ENCODE measurements at places on chromosomes 11 and 22.
A peak's percentile ranks its signal among the peaks of the same experiment; 100 is the strongest.

DNA sequence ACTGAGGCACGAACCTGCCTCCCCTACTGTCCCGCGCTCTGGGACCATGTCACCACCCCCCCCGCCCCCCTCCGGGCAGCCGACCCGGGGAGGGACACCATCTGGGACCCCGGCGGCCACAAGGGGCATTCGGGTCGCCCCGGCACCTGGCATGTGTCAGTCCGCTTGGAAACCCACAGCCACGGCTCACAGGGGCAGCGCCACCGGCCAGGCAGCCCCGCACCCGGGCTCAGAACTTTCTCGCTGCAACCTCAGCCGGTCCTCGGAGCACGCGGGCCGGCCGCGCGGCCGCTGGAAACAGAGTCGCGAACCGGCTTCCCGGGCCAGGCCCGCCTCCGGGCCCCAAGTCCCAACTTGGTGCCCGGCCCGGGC is 159.9 kb upstream of the GRK3 start:
- no peak for DNase-seq

GRCh38 chr11:45580399-45580798 is 85.0 kb downstream of the CHST1 start:
- no peak for DNase-seq

- DNase-seq, result no peak
Measured at GRCh38 chr11:46373787-46374740, 7.4 kb upstream of the MDK start.

DNA sequence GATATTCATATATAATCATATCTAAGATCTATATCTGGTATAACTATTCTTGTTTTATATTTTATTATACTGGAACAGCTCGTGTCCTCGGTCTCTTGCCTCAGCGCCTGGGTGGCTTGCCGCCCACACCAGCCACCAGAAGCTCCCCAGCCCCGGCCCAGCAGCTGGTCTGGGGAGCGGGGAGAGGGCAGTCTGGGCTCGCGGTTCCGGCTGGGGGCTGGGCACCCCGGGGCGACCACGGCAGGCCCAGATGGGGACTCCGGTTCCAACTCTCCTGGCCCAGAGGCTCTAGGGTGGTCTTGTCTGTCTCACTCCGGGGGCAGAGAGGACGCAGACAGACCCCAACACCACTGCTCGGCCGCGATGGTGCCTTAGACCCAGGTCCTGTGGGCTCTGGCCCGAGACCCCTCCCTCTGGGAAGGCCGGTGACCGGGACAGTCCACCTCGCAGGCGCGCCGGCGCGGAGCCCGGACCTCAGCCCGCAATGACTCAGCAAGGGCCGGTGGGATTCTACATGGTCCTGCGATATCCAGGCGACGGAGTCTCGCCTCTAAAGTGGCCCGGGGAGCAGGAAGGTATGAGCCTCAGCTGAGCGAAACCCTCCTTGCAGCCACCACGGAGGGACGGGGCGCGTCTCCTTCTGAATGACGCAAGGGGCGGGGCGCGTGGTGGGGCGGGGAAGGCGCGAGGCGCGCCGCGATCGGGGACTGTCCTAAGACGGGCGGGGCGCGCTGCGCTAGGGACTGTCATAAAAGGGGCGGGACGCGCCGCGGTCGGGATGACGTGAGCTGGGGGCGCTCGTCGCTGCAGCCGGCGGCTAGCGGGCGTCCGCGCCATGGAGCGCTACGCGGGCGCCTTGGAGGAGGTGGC is at the start of gene DGCR6:
Gene DGCR6 (plus strand): TSS at position 781 of the 870 bp plus-strand sequence. CDS start 55 bp downstream, at position 836.
- DNase-seq, result no peak

GRCh38 chr22:42863349-42863961 is 6.4 kb upstream of the ARFGAP3 start:
- peak; percentile 71 for DNase-seq

DNA sequence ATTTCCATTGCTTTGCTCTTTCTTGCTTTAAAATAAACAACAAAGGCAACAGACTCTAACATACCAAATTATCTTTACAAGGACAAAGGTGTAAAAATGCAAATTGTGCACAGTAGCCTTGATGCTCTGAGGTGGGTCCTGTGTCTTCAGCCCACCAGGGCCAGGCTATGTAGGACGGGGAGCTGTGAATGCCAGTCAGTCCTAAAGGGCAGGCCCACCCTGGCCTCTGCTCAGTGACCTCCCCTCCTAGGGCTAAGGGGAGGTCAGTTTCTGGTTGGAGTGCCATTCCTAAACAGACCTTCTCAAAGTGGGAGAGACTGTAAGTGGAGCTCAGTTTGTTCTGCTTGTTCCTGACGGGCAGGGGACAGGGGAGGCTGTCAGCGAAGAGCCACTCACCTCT is 78.0 kb upstream of the SUSD2 start:
- no peak for DNase-seq

DNA sequence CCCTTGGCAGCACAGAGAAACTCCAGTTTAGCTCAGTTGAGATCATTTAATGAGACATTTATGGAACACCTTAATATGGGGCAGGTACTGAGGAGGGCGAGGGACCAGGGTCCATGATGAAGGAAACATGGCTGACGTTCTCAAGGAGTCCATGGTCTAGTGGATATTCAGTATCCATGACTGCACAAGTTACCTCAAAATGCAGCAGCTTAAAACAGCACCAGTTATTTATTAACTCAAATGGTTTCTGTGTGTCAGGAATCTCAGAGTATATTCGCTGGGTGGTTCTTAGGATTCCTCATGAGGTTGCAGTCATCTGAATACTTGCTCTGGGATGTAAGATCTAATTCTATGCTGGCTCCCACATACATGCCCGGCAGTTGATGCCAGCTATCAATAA is 346.8 kb downstream of the LARGE1 start:
- no peak for DNase-seq

Data from activated CD4-positive, alpha-beta T cell treated with anti-CD3 and anti-CD28 coated beads, Interleukin-2, amount 50 U/mL, for 16 hours (primary cell).